ENCODE measurements at places on chromosomes 13 and 19.

- DNase-seq, result no peak
Observed at GRCh38 chr19:4730740-4731171, 7.1 kb upstream of the DPP9 start.

GRCh38 chr19:54317108-54317964, 4.4 kb upstream of the LILRA5 start:
- DNase-seq, result no peak

DNA sequence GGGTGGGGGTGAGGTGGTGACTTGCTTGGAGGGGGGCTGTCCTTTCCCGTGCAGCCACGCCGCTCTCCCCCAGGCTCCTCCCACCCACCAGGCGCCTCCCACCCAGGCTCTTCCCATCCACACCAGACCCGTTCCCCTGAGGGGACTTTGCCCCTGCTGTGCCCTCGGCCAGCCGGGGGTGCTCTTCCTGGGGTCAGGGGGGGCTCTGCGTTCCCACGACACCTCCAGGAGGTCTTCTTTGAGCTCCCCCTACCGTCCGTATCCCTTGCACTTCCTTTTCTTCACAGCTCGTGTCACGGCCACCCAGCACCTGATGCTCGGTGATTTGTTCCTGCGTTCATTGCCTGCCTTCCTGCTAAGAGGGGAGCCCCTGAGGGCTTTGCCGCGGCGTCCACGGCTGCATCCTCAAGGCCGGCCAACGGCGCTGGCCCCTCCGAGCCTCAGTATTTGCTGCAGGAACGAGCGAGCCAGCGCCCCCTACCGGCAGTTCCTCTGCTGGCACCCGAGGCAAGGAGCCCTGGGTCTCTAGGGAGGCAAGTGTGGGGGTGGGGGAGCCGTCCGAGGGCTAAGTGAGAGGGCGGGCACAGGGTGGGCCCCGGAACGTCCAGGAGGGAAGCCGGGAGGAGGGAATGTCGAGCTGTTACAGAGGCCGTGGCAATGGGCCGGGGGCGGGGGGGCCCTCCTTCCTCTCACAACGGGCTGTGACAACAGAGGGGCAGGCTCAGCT, 11.8 kb downstream of the LRRC4B start:
- DNase-seq, result peak; percentile 30

DNA sequence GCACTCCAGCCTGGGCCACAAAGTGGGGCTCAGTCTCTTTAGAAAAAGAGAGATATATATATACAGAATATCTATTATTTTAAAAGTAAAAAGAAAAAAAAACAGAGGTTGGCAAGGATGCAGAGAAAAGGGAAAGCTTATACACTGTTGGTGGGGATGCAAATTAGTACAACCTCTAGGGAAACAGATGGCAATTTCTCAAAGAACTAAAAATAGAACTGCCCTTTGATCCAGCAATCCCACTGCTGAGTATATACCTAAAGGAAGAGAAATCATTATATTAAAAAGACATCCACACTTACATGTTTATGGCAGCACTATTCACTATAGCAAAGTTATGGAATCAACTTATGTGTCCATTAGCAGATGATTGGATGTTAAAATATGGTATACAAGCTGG, 28.6 kb upstream of the SLC1A6 start:
- no peak for DNase-seq

- DNase-seq, result no peak
Observed at GRCh38 chr13:31944262-31945160, 87.1 kb upstream of the FRY start.

- DNase-seq, result no peak
Observed at GRCh38 chr19:18173054-18173571, 500 bp upstream of the IFI30 start.

DNA sequence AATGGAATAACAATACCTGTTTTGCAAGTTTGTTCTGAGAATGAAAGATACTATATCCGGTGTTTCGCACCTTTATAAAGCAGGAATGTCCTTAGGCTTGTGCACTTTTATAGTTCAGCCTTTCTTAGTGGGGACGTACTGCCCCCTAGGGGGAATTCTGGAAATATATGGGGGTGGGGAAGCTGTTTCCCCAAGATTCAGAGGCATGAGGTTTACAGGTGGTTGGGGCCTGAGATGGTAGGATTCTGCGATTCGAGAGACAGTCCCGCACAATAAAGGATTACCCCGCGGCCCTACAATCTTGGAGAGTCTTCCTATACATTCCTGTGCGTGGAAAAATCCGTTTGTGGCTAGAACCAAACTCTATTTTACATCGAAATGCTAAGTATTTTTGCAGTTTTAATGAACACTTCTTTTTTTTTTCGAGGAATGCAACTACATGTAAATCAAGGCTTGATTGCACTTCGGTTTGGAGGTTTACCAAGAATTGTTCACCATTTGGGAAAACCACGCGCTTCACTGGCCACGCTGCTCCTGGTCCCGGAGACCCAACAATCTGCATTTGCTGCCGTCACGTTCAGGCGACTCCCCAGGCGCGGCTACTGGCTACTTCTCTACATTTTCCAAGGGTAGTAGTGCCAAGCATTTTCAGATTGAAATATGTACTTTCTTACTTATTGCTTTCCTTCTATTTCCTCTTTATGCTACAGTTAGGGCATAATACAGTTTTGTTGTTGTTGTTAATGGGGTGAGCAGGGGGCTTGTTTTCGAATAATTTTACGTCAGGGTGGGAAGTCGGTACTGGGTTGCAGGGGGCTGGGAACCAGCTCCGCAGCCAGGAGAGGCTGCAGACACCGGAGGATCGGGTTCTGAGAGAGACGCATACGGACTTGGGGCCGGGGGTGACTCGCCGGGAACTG, 830 bp downstream of the NEK5 start:
- peak; percentile 54 for DNase-seq

GRCh38 chr13:24033527-24034302, 126.8 kb upstream of the SPATA13 start:
- no peak for DNase-seq

DNA sequence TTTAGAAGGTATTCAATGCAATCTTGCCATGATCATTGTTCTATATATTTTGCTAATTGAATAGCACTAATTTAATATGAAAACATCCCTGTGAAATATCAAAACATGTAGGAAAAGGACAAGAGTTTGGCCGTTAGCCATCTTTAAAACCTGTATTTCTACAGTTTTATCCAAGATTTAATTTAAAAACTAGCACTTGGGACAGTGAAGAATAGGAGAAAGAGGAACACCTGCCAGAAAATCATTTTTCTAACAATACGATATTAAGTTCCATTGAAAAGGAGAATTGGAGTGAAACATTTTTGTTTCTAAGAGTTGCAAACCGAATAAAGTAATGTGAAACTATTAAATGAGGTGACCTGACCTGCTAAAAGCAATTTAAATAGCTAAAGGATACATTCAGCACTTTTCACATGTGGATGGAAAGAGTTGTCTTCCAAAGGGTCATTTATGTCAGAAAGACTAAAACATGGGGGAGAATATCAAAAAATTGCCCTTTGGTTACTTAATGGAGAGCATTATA, 1673.6 kb upstream of the MIR17HG start:
- no peak for DNase-seq

All from NCI-H1092 treated with DMSO at 0.1 percent for 48 hours (cell line).